ENCODE measurements at places on chromosomes 4 and X.

DNA sequence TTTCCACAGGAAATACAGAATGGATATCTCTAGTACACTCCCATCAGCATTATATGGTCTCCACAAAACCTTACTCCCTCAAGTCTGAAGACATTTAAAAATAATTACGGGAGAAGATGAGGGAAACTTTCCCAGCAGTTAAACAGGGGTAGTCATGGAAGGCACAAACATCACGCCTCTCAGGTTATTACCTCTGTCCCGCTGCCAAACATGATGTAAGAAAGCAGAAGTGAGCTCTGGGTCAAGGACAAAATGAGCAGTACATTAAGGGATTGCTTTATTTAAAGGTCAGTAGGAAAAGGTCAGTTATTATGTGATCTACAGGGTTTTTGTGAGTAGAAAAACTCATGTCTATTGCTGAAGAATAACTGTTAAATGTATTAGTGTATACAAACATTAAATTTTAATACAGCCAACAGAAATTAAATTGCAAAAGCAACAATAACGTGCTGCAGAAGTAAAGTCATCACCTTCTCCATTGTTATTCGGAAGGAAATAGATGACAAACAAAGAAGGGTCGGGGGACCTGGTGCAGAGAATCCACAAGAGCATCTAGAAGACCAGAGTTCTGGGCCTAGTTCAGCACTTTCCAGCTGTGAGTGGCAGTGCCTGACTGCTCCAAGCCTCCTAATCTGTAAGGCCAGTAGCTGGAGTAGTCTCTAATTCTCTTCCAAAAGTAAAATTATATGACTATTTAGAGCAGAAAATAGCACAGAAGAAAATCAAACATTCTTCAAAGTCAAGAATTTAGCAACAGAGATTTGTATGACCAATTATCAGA is 171.2 kb downstream of the PPP3CA start:
- DNase-seq, result no peak

GRCh38 chr4:54041100-54041499 is 23.3 kb downstream of the CHIC2 start:
- DNase-seq, result no peak

DNA sequence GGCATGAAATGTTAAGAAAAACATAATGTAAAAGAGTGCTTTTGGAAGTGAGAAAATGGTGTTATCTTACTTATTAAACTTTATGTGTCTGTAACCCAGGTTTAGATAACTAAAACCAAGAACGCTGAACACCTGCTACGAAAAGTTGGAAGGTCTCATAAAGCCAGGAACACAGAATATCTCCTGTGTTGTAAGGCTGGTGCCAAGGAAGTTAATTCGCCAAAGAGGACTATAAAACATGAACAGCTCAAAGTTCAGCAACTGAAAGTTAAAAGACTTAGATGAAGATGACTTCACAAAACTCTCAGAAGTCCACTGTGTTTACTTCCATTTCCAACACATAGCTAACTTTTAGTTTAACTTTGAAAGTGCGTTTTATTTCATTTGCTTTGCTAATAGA is 54.3 kb downstream of the GPRIN3 start:
- DNase-seq, result no peak

GRCh38 chrX:133654811-133655210 is 239.5 kb upstream of the GPC4 start:
- no peak for DNase-seq

GRCh38 chrX:65841263-65841662 is 173.8 kb downstream of the MSN start:
- DNase-seq, result no peak

- DNase-seq, result no peak
These were observed 21.4 kb downstream of the MAGEB17 start for GRCh38 chrX:16188687-16189086.

GRCh38 chrX:56025872-56026571 is 206.1 kb upstream of the KLF8 start:
- no peak for DNase-seq

GRCh38 chr4:134147941-134148340 is 53.6 kb downstream of the PABPC4L start:
- DNase-seq, result no peak

GRCh38 chr4:41620594-41621256 is 82.8 kb downstream of the LIMCH1 start:
- no peak for DNase-seq

DNA sequence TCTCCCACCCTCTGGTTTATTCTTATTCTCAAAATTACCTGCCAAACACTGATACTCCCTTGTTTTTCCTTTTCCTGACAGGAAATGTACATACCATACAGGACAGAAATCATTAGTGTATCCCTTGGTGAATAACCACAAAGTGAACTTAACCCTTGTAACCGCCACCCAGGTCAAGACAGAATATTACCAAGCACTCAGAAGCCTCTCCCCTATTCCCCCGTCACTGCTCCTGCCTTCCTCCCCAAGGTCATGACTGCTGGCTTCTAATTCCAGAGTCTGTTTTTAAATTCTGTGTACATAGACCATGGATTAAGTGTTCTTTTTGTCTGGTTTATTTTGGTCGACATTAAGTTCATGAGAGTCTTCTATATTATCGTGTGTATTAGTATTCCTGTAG is 37.7 kb downstream of the HTT start:
- no peak for DNase-seq

GRCh38 chr4:71004281-71004851 is 10.9 kb downstream of the DCK start:
- no peak for DNase-seq

DNA sequence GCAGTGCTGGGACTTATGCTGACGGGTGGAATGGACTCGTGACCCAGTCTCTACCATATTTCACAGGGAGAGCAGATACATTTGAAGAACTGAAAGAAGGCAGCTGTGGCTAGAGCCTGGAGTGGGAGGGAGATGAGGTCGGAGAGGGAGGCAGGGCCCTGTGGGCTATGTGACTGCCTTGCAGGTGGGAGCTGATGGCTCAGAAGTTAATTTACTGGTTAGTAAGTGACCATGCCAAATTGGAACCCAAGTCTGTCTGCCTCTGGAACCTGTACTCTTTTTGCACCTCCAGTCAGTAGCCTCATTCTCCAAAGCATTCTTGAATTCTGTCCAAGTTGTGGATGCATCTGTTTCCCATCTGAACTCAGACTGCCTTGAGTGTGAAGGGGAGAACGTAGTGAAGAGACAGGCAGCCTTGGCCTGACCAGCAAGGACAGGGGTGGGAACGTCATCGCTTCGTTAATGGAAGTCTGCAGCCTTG is 92.3 kb downstream of the REPS2 start:
- no peak for DNase-seq

DNA sequence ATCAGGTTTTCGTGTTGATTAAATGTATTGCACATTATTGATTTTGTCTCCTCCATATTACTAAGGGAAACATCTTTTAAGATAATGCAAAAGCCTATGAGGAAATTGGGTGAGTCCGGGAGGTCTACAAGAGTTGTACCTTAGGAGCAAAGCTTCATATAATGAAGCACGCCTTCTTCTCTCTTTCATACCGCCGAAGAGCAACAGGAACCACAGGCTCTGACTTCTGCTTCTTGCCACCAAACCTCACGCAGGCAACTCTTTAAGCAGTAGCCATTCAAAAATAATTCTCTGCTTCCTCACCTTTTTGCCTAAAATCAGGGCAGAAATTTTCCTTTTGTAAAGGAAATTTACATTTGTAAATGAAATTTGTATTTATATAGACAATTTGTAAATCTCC is 139.6 kb downstream of the SPRY1 start:
- no peak for DNase-seq

DNA sequence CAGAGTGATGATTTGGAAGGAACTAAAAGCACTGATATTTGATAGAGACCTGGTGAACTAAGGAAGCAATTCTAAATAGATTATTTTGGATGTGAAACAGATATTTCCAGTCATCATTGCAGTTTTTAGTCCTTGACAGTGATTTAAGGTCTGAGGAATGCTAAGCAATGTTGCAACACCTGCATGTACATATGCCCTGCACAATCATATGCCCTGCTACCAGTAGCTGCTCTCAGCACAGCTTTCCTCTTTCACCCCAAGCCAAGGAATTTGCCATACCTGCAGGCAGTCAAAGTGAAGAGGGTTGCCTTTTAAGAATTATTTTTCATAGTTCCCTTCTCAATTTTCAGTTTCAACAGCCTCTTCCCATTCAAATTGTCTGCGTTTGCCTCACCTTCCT is 8.7 kb upstream of the FAM47A start:
- no peak for DNase-seq

GRCh38 chr4:1628892-1629698 is 55.0 kb downstream of the FAM53A start:
- DNase-seq, result peak; percentile 44

Data from substantia nigra (tissue), 51 donors.